ENCODE measurements at places on chromosomes 3 and 15.
A peak's percentile ranks its signal among the peaks of the same experiment; 100 is the strongest.

DNA sequence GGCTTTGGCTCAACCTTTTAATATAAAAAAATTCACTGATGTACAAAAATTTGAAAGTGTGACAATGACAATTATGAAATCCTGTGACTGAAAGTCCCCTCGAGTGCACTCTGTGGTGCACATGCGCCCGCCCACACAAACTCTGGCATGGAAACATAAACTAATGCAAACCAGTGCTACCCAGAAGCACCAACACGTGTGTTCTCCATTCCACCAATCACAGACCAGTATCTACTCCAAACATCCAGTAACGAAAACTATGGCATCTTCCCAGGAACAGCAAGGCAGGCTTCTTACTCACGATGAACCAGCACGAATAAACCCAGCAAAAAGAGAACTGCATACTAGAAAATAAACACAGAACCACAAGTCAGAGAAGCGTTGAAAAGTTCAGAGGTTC lies 11.7 kb upstream of the NMB start:
- no peak for DNase-seq

DNA sequence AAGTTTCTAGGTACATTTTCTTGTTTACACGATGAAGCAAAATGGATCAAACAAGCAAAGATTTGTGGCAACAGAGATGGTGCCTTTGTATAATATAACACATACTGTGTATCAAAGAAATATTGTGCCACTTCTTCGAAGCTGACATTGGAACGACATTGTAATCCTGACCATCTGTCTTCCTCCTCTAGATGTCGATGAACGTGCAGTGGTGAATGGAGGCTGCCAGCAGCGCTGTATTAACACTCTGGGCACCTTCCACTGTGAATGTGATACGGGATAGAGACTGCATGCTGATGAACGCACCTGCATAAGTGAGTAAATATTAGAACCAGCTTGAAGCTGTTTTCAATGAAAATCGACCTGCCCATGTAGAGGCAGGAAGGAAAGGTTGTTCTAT lies 613.3 kb upstream of the GOLIM4 start:
- peak; percentile 29 for DNase-seq

DNA sequence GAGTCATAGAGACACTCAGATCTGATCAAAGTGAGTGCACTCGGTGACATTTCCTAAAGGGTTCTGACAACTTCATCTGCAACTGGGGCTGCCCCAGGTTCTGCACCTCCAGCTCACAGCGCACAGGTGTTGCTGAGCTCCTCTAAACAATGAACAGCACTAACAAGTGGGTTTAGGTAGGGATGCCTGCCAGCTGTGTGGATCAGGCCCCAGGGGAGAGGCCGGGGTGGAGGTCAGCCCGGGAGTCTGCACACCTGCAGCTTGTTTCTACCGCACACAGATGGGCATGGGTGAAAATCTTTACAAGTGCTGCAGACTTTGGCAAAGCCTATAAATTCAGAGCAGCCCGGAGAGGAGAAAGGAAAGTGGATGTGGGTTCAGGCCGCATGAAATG lies 355 bp downstream of the FBXW12 start:
- no peak for DNase-seq

GRCh38 chr15:48176112-48176511 lies 2.0 kb downstream of the MYEF2 start:
- DNase-seq, result no peak

GRCh38 chr3:13110678-13111116 lies 37.5 kb upstream of the IQSEC1 start:
- no peak for DNase-seq

GRCh38 chr3:27097182-27097581 lies 272.0 kb downstream of the NEK10 start:
- no peak for DNase-seq

DNA sequence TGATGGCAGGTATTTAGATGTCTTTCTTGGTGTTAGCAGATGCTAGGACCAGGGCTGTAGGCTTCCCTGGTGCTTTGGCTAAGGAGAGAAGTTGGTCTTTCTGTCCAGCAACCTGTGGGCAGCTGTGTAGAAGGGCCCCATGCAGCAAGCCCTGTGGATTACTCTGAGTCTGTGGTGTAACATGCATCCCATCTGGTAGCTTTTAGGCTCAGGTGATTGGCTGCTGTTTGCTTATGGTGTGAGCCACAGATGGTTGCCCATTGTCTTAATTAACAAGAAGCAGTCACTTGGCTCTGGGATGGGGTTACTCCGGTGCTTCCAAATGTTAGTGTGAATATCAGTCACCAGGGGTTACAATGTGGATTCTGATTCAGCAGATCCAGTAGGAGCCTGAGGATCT lies 368.6 kb upstream of the C2CD4B start:
- DNase-seq, result peak; percentile 29

DNA sequence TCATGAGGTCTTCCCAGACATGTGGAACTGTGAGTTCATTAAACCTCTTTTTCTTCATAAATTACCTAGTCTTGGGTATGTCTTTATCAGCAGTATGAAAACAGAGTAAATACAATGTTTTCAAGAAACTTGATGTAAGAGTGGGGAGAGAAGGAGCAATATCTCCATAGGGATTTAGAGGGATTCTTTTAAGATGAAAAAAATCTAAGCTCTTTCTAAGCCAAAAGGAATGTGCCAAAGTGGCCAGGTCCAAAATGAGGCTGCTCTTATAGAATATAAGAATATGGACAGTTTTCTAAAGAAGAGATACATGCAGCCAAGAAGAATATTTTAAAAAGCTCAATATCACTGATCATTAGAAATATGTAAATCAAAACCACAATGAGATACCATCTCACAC lies 23.9 kb upstream of the RYK start:
- DNase-seq, result no peak

DNA sequence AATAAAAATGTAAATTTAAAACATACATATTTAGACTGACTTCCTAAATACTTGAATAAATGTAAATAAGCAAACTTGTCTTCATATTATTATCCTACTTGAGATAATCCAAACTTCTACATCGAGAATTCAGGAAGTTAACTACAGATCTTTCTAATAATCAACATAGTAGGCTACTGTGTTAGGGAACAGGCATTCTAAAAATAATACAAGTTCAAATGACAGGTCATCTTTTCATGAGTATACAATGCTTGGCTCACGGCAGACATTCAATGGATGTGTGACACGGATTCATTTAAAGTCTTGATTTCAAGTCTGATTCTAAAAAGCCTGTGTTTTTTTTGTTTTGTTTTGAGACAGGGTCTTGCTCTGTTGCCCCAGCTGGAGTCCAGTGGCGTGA lies 88.7 kb downstream of the BTD start:
- no peak for DNase-seq

DNA sequence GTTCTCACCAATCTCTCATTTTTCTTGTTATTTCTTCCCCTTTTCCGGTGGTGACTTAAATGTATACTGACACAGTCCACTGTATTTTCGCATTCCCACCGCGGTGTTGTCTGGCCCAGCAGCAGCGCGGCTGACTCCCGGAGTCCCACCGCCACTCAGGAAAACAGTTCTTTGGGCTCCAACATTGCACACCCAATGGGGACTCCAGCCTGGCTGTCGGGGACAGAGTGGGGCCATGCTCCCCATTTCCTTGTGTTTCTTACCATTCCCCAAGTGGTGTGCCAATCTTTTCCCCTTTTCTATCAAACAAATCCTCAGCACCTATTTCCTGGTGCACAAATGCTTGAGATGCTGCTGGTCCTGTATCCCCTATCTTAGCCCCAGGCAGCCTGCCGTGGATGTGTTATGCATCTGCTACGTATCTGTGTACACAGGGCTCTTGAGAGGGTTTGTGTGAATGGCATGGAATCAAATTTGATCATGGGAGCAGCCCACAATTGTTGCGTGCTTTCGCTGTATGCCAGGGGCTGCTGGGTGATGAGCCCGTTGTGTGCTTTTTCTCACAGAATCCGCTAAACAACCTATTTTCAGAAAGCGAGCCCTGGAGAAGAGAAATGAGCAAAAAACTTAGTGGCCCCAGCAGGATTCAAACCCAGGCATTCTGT lies 219.1 kb upstream of the RGMA start:
- no peak for DNase-seq

DNA sequence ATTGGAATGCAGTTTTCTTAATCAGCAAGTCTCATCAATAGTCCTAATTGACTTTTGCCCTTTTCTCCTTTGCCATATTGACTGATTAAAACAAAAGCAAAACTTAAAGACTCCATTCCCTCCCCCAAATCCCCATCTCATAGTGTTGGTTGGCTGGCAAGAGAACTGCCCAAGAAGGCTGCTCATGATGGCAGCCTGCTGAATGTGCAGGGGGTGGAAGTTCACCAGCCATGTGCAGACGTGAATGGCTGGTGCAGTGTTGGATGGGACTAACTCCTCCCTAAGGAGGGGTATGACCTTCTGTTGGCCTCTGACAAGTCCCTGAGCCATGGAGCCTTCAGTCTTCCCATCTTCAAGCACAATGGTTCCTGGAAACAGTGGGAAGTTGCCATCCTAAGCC lies 7.0 kb downstream of the SMAD3 start:
- DNase-seq, result no peak

DNA sequence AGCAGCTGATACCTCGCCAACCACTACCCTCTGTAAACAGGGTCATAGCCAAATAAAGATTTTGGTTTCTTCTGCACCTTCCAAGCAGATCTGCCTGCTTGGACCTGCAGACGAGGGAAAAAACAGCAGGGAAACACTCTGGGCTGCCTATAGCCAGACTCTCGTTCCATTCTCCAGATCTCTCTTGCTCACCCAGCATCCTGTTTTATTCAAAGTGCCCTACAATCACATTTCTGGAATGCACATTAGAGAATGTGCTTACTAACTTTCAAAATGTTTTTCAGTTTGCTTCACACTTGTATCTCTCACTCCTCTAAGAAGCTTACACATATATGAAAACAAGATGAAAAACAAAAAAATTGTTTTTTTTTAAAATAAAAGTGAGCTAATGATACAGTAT lies 71.4 kb downstream of the MLH1 start:
- DNase-seq, result no peak

DNA sequence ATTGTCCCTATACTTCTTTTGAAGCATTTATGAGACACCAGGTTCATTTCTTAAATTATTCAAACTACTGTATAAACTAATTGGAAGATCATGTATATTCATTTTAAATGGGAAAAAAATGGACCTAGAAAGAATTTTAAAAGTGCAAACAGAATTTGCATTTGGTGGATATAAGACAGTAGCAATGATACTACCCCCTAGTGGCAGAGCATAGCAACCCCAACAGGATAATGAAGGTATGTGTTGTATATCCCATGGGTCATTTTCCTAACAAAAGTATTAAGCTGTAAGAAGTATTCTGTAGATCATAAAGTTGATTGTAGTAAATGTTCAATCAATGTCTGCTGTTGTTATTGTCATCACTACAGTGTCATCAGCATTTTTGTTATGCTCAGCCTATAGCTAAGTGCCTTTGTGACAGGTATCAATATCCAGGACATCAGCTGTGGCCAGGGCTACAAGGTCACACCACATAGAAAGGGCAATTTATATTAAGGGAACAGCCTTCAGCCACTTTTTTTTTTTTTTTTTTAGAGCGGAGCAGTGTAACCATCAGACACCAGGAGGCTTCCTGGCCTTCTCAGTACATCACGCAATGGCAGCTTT lies 175.8 kb downstream of the FOXB1 start:
- no peak for DNase-seq

DNA sequence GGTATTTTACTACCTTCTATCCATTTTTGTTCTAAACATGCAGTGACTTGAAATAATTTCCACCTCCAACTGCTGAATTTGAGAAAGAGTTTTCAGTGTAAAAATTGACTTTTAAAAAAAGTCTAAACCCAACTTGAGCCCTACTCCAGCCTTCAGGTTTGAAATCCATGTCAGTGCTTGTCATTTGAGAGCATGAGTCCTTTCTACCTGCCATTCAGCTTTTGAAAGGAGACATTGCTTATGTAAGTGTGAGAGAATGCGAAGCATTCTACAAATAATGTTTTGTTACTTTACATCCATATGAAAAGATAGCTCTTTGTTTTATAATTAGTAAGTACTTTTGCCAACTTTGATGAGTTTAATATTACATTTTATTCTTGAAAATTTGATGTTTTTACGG lies 329.2 kb downstream of the PTPRG start:
- DNase-seq, result no peak

GRCh38 chr3:86969500-86970189 lies 21.3 kb downstream of the VGLL3 start:
- DNase-seq, result no peak

GRCh38 chr3:178518660-178519396 lies 17.4 kb upstream of the KCNMB2 start:
- DNase-seq, result no peak

DNA sequence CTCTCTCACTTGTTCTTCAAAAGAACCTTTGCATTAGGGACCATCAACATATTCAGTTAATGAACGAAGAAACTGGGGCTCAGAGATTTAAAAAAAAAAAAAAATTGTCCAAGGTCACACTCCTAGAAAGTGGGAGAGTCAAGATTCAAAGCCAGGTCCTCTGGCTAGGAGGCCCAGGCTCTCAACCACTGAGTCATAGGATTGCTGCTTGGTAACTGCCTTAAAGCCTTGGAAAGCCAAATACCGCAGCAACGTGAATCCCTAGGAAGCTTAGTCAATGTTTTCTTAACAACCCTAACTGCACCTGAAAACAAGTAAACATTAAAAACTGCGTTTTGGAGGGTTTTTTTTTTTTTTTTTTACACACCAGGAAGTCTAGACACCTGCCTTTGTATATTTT lies 156.8 kb downstream of the WNT5A start:
- DNase-seq, result no peak

- no peak for DNase-seq
Measured at GRCh38 chr15:72197460-72198355, at the start of gene GRAMD2A. Gene GRAMD2A, minus strand, starts transcription at chr15:72197787.

DNA sequence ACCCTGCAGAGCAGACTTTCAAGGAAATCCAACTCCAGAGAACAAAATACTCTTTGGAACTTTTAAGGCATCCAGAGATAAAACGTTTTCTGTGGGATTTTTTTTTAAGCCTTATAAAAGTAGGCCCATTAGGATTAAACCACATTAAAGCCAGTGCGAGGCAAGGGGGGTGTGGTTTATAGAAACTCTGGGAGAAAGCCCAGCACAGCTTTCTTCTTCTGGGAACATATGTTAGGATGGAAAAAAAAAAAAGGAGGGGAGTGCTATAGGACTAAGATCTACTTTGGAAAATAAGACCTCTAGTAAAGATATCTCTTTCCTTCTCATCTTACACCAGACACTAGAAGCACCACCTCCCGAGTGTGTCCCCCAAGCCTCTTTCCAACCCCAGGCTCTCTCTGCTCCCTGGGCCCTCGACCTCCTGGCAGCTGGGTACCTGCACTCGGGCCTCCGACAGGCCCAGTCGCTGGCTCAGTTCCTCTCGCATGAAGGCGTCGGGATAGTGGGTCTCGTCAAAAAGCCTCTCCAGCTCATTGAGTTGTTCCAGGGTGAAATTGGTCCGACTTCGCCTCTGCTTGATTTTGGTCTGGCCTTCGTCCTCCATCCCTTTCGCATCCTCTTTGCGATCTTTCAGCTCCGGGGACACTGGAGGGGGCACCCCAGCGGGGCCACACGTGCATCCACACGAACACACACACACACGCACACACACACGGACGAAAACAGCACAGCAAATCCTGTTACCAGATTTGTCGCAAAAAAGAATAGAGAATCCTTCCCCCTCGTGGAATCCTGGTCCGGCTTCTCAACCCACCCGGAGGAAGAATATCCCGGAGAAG lies 3.8 kb downstream of the SHOX2 start:
- DNase-seq, result peak; percentile 18
